ENCODE measurements at places on chromosomes 2 and 18.
A peak's percentile ranks its signal among the peaks of the same experiment; 100 is the strongest.

DNA sequence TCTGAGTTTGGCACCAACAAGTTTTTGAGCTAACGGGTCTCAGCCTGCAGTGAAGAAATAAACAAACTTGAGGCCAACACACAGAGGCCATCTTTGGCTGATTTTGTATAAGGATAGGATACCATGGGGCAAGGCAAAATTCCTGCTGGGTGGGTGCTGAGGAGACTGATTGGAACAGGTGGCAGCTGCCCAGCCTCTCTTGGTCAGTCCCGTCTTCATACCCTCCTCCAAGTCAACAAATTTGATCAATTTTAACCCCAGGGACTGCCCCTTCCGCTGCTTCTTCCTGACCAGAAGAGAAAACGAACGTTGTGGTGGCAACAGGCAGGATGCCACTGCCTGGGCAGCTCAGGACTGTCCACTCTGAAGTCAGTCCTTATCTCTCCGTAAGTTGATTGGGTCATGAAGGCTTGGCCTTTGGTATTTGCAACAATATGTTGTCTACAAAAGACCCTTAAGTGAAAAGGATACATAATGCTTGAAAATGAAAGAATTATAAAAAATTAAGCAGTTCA is 139.3 kb downstream of the SPP2 start:
- no peak for DNase-seq

DNA sequence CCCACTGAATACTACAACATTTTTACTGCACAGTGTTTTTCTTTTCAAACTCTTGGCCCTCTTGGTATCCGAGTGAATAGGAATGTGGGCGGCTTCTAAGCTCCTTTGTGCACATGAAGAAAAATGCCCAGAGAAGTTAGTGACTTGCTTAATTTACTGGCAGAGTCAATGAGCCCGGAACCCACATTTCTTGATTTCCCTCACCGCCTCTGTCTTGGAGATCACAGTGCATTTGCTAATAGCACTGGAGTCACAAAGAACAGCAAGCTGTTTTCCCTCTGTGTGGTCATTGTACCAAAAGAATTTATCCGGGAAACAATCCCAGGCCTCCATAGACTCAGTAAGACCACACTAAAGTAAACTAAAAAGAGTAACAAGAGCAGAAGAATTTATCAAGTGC is 18.9 kb downstream of the STON1 start:
- DNase-seq = no peak

- no peak for DNase-seq
Measured at GRCh38 chr18:7329016-7329415, 98.1 kb downstream of the LRRC30 start.

DNA sequence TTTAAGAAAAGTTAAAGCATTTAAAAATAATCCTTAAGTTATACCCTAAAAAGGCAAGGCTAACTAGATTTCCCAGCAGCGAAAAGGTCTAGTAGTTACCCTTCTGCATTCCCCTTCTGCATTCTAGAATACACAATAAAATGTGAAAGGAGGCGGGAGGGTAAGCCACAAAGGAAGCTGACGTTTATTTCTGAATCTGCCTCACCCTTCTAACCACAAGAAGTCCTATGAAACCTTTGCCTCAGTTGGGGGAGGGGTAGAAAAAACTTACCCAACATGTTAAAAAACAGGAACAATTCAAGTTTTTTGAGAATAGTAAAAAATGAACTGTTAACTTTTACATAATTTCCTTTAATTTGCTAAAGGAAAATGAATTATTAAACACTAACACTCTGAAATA is 11.3 kb downstream of the STK17B start:
- DNase-seq = peak; percentile 43

DNA sequence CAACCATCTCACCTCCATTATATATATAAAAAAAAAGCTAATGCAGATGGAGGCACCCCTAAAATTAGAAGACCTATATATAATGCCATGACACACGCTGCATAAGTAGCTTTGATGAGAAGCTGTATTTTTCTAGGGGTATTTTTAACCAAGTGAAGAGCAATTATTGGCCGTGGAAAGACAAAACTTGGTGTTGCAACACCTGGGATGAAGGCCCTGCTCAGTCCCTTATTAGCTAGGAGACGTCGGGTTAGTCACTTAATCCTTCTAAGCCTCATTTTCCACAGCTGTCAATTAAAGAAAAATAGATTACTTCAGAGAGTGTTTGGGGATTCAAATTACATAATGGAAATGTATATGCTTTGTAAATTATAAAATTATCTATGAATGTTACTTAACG is 63.0 kb downstream of the WDR75 start:
- no peak for DNase-seq

DNA sequence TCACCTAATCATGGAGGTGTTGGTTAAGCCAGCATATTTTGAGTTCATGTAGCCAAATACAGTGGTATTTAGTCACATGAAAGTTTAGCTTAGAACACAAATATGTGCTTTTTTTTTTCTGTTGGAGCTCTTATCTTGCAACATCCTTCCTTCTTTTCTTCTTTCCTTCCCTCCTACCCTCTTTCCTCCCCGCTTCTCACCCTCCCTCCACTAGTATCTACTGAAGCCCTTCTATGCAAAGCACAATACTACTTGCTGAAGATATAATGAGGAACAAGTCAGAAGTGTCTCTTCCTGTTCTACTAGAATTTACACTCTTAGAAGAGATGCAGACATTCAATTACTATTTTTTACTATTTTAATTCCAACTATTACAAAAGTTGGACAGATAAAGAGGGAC is 105.0 kb upstream of the ITGA4 start:
- DNase-seq = no peak

- DNase-seq = no peak
Measured at GRCh38 chr2:122856696-122857095, 1101.2 kb downstream of the TSN start.

GRCh38 chr2:58512878-58513277 is 271.8 kb upstream of the FANCL start:
- no peak for DNase-seq

- DNase-seq = no peak
Measured at GRCh38 chr2:102604769-102605168, 14.6 kb upstream of the SLC9A2 start.

DNA sequence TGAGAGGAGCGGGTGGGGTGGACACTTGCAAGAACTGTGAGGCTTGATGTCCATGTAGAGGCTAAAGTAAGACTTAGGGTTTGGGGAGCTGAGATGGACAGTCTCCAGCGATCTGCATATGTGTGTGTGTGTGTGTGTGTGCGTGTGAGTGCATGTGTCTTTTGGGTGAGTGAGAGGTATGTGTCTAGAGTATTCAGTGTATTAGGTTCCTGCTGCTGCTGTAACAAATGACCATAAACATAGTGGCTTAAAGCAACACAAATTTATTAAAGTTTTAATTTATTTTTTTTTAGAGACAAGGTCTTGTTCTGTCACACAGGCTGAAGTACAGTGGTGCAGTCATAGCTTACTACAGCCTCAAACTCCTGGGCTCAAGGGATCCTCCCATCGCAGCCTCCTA is 155.4 kb upstream of the SPRED2 start:
- no peak for DNase-seq

GRCh38 chr2:138147796-138148195 is 183.5 kb downstream of the HNMT start:
- DNase-seq = no peak

GRCh38 chr2:162126111-162126519 is 25.9 kb downstream of the GCG start:
- no peak for DNase-seq

DNA sequence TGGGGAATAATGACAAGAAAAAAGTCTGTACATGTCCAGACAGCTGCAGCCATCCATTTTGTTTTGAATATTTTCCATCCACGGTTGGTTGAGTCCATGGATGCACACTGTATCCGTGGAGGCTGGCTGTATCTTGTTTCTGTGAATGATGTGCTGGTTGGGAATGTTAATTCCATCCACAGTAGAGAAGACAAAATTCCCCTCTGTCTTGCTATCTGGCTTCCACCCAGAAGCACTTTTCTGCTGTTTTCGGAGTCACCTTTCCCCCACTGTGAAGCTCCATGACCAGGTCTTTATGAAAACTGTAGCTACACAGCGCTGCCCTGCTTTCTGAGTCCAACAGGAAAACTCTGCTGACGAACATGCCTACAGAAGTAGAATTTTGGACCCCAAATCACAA is 122.3 kb downstream of the HRH4 start:
- DNase-seq = no peak

GRCh38 chr2:240960971-240961876 is 37.2 kb upstream of the SNED1 start:
- no peak for DNase-seq

- DNase-seq = no peak
Measured at GRCh38 chr18:58695772-58696171, 24.5 kb downstream of the MALT1 start.

DNA sequence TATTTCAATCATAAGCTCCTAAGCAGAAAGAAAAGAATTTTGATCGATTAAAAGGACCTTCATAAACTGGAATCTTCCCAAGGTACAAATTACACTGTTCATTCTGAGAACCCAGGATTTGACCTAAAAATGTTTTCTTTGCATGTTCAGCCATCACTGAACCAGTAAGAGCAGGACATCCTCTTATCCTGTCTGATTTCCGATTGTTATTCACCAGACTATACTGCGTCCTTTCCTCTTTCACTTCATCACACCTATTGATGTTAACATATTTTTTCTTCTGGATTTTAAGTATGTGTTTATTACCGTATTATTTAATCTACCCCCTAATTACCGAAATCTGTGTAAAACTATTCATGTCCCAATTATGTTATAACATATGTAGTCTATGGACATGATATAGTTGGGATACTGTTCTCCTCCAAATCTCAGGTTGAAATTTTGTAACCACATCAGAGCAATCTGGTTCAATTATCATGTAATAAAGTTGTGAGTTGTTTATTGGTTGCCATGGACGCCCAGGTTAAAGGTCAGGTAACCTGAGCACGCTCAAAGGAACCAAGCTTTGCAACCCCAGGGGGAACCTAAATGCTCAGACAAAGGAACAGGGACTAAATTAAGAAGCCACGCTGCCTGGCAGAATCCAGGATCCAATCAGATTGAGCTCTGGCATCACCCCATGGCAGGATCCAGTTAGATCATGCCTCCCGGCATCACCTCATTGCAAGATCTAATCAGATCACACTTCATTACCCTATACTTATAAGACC is 11.6 kb upstream of the TBC1D8 start:
- DNase-seq = no peak

- DNase-seq = no peak
Measured at GRCh38 chr2:48235076-48235475, 294.9 kb upstream of the STON1 start.

GRCh38 chr18:75172299-75173124 is 36.4 kb downstream of the PTGR3 start:
- no peak for DNase-seq

DNA sequence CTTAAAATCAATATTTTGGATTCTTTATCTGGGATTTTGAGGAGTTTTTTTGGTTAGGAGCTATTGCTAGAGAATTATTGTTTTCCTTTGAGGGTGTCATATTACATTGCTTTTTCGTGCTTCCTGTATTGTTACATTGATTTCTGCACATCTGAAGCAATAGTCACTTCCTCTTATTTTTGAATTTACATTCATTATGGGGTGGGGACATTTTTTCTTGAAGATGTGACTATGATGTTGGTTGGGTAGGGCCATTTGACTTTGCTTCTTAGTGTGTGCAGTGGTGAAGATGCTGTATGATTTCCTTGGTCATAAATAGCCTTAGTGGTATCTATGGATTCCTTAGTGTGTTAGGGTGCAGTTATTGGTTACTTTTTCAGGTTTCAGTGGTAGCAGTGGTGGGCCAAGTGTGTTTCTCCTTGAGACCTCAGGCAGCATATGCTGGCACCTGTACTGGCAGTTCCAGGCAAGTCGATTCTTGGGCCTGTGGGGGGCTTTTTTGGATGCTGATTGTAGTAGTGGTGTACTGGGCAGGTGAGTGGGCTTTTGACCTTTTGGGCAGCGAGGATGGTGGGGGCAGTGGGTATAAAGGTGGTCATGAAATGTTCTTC is 61.8 kb downstream of the ARHGAP25 start:
- DNase-seq = no peak

DNA sequence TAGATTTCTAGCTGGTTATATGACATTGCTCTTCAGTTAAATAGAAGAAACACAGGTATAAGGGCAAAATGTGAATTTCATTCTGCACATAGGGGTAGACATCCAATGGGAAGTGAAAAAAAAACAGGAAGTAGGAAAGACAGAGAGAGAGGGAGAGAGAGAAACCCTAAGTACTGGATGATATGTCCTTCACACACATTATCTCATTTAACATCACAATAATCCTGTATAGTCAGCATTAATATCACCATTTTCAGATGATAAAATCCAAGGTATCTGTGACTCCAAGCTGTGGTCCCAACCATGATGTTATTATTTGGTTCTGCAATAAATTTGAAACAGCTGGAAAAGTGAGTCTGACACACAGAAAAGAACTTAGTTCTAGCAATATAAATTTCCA is 759.9 kb downstream of the SATB2 start:
- DNase-seq = no peak

GRCh38 chr18:24878289-24878688 is 417.9 kb downstream of the HRH4 start:
- DNase-seq = no peak

Data from activated CD4-positive, CD25-positive, alpha-beta regulatory T cell treated with anti-CD3 and anti-CD28 coated beads, Interleukin-2, amount 50 U/mL, for 16 hours (primary cell).